ENCODE measurements at places on chromosomes 1 and 21.

- DNase-seq, result no peak
These were observed 12.3 kb downstream of the ERO1B start for GRCh38 chr1:236269439-236269838.

GRCh38 chr21:26461500-26461899 lies 111.6 kb downstream of the CYYR1 start:
- DNase-seq, result no peak

DNA sequence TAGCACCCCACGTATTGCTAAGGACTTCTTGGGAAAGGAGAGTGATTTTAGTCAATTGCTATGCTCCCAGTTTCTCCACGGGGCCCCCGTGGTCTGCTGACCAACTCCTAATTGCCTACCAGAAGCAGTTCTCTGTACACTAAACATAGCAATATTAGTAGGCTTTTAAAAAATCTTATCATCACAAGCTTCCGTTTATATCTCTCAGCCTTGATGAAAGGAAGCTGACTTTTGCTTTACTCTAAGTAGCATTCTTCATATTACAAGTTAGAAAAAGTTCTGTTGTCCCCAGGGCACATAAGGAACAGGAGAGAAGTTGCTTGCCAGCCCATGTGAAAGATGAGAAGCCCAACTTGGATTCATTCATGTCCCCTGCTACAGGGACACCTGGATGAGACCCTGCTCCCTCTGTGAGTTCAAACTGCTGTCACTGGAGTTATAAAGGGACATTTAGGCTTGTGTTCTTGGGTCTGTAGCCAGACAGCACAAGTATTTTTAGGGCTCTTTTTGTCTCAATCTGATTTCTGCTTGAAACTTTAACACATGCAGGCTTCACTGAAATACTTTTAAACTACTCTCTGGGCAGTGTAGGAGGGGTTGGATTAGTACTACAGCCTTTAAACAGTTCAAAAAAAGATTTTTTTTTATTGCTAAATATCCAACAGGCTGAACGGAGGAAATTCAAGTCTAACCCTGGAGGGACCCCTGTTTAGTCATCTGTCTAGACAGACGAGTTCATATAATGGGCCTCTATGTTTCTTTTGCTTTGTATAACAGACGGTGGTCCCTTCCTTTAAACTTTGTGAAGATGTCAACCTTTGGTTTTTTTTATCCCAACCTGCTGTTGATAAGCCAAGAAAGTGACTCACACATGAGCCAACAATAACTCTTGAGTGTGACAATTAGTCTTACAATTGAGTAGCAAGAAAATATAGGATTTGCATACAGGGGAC lies 29.5 kb downstream of the TGFB2 start:
- DNase-seq, result peak; percentile 59

DNA sequence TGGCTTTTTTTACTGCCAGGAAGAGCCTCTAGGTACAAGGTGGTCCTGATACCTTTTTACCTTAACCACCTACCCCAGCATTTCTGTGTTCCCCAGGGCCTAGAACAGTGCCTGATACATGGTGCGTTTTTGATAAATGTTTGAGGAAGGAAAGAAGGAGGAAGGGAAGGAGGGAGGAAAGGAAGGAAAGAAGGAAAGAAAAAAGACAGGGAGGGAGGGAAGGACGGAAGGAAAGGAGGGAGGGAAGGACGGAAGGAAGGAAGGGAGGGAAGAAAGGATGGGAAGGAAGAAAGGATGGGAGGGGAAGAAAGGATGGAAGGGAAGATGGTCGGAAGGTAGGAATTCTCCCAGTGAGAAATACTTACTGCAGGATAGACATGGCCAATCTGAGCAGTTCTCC lies 12.0 kb upstream of the MAGOH start:
- no peak for DNase-seq

DNA sequence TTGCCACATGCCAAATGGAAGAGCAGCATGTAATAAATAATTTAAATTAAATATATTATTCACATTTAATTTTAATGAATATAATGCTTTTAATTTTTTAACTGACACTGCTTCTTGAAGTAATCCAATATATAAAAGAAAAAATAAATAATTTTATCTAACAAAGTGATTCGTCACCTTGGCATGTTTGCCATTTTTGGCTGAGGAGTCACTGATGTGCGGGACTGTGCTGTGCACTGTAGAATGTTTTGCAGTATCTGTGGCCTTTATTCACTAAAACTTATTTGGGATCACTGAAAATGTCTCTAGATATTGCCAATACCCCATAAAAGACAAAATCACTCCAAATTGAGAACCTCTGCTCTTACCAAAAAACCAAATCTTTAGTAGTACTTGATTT lies 807.8 kb downstream of the BRINP3 start:
- DNase-seq, result no peak

DNA sequence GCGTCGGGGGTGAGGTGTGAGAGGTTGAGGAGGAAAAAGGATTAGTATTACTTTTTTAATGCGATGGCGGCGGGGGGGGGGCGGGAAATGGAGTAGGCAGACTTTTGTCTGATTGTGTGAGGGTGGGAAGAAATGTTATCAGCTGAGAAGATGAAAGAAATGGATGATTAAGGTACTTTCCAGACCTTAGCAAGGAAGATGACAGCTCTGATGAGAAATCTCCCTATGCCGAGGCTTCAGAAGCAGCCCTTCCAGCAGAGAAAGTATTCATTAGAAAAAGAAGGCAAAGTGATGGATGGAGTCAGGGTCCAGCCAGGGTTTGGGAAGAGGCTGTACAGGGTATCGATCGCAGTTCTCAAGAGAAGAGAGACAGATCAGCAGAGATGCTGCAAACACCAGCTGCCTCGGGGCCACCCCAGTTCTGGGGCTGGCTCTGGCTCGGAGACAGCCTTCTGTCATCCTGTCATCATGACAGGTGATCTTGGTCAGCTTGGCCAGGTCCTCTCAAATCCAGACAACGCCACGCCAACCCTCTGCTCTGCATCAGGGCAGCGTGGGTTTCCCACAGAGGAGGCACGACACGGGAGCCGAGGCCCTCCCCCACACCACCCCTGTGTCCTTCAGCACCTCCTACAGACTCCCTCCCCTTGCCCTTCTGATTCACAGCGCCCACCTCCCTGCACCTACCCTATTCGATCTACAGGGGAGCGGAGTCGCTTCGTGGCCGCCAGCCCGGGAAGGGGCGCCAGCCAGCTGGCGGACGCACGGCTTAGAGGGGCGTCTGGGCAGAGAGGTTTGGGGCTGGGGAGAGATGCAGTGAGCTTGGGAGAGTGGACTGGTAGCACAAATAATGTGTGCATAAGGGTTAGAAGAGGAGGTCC lies 674 bp upstream of the ATXN7L2 start:
- no peak for DNase-seq

DNA sequence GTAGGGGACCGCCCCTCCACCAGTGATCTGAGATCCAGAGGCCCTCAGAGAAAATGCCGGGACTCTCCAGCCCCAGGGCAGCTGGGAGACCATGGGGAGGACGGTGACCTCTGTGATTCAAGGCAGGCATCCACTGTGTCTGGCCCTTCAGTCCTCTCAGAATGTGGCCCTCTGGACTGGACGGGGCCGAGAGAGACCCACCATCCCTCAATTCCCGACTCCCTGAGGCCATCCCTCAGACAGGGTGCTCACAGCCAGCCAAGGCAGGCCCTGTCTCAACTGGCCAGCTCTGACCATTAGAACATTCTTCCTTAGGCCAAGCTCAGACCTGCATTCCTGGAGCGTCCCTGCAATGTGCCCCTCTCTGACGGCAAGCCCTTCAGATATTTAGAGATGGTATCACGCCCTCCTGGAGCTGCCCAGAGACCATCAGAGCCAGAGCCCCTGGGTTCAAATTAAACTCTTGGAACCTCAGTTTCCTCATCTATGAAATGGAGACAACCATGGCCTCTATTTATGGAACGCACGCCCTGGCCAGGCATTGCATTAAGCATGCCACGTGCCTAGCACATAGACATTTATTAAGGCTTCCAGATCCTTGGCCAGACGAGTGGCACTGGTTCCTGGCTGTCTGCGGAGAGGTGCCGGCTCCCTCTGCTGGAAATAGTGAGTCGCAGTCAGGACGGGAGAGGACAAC lies 9.6 kb upstream of the EPS8L3 start:
- DNase-seq, result peak; percentile 91
